ENCODE measurements at places on chromosomes 3 and 15.

DNA sequence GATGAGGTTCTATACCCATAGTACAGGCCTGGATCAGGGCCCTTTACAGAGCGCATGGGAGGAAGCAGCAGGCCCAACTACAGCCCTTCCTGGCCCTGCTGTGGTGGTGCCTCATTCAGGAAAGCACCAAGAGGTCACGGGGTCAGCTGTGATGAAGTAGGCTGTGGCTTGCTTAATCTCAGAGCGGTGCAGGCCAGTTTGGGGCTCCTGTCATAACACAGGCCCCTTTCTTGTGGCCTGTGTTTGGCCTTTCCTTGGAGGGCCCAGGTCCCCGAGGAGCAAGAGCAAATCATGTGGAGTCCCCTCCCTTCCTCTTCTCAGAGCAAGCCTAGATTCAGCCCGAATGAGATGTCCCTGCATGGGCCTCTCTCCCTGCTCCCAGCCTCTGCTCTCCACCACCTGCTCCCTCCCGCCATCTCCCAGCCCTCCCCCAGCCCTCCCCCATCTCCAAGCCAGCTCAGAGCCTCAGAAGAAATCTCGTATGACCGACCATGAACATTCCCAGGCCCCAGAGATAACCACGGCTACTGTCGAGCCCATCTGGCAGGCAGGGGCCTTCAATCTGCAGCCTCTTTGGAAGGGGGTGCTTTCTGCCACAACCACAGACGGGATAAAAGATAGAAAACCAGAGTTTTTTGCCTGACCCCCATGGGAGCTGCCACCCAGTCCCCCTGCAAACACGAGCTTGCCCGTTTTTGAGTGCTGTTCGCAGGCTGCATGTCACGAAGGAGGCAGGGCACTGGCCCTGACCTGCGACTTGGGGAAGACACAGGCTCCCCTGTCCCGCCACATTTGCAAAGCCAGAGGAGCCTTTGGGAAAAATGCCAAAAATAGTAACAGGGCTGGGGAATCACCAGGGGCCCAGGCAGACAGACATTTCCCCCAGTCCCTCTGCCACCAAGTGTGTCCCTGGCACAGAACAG lies 32.3 kb upstream of the DUSP7 start:
- no peak for DNase-seq

- no peak for DNase-seq
These were observed 14.1 kb downstream of the SOX2 start for GRCh38 chr3:181725830-181726229.

GRCh38 chr3:99925584-99926230 lies 108.0 kb downstream of the CMSS1 start:
- DNase-seq = peak; percentile 89

- no peak for DNase-seq
These were observed 59.8 kb downstream of the FAM174B start for GRCh38 chr15:92595506-92596381.

DNA sequence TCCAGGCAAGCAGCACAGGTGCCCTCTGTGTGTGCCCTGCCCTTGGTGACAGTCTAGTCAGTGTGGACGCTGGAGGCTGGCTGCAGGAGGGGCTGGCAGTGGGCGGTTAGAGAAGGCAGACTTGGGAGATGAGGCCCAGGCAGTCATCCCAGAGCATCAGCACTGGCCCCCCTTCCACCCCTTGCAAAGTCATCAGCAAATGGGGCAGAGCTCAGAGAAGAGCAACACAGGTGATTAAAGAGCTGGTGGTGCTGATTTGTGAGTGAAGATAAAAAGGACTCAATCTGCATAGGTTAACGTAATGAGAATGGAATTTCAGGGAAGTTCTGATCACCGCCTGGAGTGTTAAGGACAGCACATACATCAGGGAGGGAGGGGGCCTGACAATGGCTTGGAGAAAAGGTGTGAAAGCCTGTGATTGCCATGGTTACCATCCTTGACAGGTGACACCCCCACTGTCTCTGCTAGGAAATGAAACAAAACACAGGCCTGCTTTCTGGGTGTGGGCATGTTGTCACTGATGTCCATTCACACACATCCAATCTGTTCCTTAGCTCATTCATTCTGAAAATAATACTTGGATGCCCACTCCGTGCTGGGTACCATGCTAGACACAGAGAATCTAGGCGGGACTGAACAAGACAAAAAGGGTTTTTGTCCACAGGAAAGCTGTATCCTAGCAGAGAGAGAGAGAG lies 269.6 kb upstream of the ST8SIA2 start:
- no peak for DNase-seq

- no peak for DNase-seq
These were observed 534.3 kb downstream of the ROBO1 start for GRCh38 chr3:79233431-79234060.
